Stimulated activated CD8-positive, alpha-beta memory T cell treated with anti-CD3 and anti-CD28 coated beads, Interleukin-15, amount 100 ng/mL, for 24 hours (primary cell): ENCODE measurements at places on chromosomes 6 and 20.

- DNase-seq, result no peak
These were observed 7.8 kb downstream of the UBE3D start for GRCh38 chr6:83057705-83058321.

DNA sequence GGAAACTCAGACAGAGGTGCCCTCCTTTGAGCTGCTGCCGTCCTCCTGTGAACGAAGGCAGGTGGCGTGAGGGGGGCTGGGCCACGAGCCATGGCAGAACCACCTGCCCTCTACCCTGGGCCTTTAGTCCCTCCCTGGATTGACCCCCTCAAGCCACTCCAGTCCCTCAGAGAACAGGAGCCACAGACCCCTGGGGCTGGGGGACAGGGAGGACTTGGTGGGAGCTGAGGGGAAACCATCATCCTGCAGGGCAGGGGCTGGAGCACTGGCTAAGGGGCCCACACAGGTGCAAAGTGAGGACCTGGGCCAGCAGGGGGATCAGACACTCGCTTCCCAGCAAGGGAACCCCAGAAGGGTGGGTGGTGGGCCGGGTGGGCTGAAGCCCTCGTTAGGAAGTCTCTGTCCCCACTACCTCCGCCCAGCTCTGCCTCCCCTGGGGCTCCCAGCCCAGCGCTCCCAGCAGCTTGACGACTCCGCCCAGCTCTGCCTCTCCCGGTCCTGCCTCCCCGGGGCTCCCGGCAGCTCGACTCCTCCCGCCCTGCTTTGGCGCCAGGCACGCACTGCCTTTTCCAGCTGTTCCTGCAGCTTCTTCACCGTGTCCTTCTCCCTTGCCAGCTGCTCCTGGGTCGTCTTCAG, 44.4 kb downstream of the DSTN start:
- DNase-seq, result no peak

GRCh38 chr20:33030569-33030968, 879 bp upstream of the BPIFB6 start:
- no peak for DNase-seq

DNA sequence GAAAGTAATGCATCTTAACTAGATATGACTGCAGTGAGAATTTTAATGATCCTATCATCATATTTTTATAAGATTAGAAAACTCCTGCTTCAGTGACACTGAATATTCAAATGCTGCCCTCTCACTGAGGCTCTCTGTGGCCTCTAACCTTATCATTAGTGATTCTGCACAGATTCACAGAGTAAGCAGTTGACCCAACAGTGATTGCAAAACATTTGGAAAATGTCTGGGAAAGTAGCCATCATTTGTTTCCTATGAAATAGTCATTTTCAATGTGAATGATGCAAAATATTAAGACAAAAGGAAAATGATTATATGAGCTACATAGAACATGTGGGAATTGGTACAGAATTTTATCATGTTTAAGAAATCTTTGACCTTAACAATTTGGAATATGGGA, 210.3 kb downstream of the TBX18 start:
- no peak for DNase-seq

DNA sequence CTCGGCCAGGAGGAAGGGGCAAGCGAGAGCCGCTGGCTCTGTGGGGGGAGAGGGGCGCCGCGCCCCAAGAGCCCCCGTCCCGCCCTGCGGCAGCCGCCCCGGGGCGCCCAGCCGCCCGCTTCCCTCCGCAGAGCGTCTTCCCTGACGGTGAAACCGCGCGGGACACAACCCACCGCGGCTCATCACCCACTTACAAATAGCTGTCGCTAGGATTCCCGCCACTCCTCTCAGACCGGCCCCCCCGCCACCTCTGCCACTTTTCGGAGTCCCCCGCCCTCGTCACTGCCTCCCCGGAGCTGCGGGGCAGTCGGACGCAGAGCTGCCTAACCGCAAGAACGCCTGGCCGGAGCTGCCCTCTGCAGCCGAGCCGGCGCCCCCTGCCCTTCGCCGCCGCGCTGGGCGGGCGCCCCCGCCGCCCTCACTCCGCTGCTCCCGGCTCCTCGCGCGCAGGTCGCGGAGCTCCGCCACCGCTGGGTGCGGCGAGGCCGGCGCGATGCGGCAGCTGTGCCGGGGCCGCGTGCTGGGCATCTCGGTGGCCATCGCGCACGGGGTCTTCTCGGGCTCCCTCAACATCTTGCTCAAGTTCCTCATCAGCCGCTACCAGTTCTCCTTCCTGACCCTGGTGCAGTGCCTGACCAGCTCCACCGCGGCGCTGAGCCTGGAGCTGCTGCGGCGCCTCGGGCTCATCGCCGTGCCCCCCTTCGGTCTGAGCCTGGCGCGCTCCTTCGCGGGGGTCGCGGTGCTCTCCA, at the start of gene SLC35D3:
SLC35D3 (plus strand) TSS at position 366 of the 749 bp plus-strand sequence; CDS start at position 494, 128 bp downstream.
- DNase-seq, result no peak

- no peak for DNase-seq
These were observed 91.3 kb downstream of the FRK start for GRCh38 chr6:115969207-115969929.

GRCh38 chr20:53840532-53840931, 229.9 kb downstream of the BCAS1 start:
- DNase-seq, result no peak

DNA sequence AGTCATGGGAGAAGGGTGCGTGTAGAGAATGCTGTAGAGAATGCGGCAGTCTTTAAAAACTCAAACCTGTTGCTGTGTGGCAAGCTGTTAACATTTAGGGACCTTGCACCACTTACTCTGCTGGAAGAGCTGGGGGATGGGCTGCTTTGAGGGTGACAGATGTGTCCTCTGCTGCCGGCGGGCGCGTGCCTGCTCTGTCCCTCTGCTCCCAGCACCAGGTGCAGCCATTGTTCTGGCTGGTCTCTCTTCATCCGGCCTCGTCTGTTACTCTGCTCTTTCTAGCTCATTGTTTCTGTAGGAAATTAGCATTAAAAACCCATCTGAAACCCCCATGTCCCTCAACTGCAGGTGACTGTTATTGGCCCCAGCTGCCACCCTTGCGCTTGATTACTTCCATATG, 78.5 kb downstream of the CBFA2T2 start:
- DNase-seq, result no peak

DNA sequence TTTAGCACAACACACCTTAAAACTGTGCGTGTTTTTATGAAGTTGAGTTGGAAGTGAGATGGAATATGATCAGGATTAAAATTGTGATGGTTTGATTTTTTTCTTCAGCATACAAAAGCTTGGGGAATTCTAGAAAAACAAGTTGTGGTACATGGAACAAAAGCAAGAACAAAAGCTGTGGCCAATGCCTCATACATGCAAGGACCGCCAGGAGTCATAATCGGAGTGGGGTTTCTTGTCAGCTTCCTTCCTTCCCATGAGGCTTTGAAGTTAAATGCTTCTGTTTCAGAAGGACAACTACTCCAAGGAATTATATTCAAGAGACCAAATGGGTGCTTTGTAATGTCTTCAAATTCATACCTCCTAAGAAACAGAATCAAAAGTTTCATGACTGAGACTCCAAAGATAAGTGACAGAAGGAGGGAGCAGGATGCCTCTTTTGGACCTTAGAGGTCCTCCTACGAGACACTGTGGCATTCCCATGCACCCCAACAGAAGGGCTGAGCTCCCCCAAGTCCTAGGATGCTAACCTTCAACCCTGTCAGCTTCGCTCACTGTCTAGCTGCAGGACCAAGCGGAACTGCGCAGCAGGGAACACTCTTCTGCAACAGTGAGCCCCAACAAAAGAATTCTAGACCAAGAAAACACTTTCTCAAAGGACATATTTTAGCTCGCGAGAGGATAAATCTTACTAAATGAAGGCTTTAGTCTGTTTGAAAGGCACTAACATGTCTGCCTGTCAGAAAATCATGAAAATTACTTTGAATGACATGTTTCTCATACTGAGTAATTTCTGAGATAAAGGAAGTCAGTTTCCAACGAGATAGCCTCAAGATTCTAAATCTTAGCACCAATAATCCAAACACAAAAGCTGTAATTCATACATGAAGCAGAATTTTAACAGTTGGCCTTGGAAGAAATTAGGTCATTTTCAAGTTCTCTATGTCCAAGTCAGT, 108.5 kb upstream of the NHSL1 start:
- DNase-seq, result no peak

DNA sequence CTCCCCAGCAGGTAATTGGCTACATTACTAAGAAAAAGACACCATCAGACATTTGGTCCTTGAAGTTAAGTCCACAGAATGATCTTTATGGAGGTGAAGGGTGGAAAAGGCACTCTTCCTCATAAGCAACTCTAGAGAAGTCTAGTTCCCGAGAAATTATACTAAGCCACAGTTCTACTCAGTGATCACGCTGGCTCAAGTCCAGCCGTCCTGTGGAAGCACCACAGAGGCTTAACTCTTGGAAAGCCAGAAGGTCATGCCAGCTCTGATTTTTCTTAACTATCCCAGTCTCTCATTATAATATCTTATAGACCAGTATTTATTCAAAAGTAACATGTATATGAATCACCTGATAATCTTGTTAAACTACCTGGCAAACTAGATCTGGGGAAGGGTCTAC, 258.5 kb downstream of the EYA4 start:
- no peak for DNase-seq

GRCh38 chr6:5278047-5278446, 16.7 kb downstream of the FARS2 start:
- no peak for DNase-seq

- DNase-seq, result no peak
These were observed 320.7 kb downstream of the CDC5L start for GRCh38 chr6:44708208-44708607.

- DNase-seq, result no peak
These were observed 90.9 kb upstream of the GRIK2 start for GRCh38 chr6:101302593-101302992.

DNA sequence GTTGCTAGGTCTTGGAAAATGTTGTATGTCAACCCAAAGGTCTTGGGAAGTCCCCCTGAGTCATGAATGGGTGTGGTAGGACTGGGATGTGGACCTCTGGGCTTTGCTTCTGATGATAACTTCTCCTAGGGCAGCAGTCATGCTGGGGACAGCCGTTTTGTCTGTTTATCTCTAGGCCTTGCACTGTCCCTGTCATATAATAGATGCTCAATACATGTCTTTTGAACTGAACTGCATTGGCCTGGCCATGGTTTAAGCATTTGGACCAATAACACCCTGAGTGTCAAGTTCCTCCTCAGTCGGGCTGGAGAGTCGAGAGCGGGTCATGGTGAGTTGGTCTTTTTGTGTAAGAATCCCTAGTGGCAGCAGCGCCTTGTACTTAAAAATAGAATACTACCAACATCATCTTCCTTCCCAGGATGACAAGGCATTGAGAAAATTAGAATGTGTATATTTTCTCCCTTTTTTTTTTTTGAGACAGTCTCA, 43.1 kb downstream of the E2F3 start:
- DNase-seq, result no peak

GRCh38 chr6:138544501-138544900, 45.2 kb upstream of the NHSL1 start:
- no peak for DNase-seq

GRCh38 chr6:79170959-79171358, 63.5 kb downstream of the HMGN3 start:
- no peak for DNase-seq

- DNase-seq, result no peak
These were observed 208.6 kb downstream of the ERMARD start for GRCh38 chr6:169960003-169960344.

- no peak for DNase-seq
These were observed 17.4 kb downstream of the ADNP start for GRCh38 chr20:50913690-50914375.

DNA sequence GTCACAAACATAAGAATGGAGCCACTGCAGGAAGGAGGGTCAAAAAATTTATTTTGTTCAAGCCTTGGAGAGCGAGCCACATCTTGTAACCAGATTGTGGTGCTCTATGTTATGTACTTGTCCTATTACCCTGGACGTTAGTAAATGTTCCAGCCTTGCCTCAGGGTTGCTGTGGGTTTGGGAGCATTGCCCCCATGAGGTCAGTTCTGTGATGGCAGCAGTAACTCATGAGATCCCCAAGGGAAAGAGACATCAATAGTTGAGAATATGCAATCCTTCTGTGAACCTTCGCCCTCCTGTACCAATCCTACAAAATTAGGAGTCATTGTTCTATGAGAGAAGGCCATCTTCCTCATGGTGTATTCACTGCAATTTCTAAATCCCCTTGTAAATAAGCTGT, 16.4 kb upstream of the CFAP206 start:
- no peak for DNase-seq

DNA sequence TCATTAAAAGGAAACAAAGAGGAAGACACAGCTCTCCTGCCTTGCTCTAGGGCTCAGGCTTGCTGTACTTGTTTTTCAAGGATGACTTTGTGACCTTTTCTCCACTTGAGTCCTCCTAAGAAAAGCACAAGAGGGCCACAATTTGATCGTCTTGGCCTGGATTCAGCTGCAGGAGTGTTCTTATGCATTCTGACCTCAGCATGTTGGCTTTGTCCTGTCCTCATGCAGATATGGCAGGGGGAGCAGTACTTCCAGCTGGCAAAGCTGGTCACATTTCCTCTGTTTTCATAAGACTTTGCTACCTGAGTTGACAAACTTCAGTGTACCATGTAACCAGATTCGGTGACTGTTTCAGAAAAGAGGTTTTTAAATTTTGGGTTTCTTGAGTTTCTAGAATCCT, 30.8 kb downstream of the KDM1B start:
- no peak for DNase-seq

DNA sequence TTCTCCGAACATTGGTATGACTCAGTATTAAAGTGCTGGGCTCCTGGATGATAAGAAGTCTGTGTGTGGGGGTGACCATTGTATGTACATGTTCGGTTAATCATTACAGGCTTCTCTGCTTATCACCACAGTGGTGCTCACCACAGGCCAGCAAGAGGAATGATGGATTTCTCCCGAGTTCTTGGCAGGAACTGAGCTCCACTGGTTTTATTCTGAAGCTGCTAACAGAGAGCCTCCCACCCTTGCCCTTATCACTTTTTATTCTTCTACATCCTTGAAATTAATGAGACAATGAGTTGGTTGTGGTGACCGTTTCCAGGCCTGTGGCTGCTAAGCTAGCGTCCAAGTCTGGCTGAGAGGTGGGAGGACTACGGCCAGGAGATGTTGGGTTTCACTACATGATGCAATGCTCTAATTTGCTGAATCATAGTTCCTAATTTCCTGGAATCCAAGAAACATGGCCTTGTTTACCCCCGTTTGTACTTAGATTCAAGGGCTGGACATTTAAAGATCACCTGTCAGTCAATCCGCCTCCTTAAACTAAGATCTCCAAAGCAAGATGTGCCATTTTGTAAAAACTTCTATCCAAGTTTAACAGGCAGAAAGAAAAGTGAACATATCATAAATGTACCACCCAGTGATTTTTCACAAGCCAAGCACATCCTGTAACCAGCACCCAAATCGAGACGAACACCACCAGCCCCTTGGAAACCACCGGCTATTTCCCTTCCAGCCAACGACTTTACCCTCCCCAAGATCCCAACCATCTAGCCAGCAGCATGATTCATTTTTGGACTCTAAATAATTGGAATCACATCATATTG, 172.5 kb downstream of the FOXA2 start:
- no peak for DNase-seq

- no peak for DNase-seq
These were observed 487.5 kb downstream of the EPM2A start for GRCh38 chr6:145247692-145248419.

- DNase-seq, result no peak
These were observed 2.7 kb downstream of the SLC35B3 start for GRCh38 chr6:8432614-8433013.
